Germinal center (tissue), 1 donor: ENCODE measurements at places on chromosomes 13 and 19.

- DNase-seq = no peak
Observed at GRCh38 chr19:42328854-42329253, 3.4 kb downstream of the MEGF8 start.

DNA sequence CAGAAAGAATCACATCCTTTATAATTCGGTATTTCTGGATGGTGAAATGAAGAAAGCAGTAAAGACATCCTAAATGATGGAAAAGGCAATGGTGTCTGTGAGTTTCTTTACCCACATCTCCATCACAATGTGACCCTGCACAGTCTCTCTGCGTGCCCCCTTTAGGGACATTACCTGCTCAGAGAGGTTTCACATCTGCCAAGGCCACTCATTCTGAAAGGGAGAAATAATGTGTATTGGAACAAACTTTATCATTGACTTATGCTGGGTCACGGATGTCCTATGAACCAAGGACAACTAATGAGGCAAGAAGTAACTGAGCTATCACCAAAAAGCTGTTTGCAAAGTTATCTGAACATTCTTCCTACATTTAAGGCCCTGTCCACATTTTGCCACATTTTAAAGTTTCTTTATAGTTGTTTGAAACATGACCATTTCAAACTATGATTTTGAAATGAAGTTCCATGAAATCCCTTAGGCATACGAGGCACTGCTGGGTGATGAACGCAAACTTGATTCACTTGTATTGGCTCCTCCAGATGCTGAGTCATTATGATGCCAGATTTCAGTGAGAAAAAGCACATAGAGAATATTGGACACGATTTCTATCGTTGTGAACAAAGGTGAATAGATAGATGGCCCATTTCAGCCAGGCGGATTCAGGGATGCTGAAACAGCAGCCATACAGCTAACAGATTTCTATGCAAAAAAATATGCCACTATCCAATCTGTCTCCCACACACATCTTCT is 63.5 kb upstream of the HMGB1 start:
- DNase-seq = no peak

GRCh38 chr13:72530471-72530870 is 197.0 kb downstream of the MZT1 start:
- no peak for DNase-seq

DNA sequence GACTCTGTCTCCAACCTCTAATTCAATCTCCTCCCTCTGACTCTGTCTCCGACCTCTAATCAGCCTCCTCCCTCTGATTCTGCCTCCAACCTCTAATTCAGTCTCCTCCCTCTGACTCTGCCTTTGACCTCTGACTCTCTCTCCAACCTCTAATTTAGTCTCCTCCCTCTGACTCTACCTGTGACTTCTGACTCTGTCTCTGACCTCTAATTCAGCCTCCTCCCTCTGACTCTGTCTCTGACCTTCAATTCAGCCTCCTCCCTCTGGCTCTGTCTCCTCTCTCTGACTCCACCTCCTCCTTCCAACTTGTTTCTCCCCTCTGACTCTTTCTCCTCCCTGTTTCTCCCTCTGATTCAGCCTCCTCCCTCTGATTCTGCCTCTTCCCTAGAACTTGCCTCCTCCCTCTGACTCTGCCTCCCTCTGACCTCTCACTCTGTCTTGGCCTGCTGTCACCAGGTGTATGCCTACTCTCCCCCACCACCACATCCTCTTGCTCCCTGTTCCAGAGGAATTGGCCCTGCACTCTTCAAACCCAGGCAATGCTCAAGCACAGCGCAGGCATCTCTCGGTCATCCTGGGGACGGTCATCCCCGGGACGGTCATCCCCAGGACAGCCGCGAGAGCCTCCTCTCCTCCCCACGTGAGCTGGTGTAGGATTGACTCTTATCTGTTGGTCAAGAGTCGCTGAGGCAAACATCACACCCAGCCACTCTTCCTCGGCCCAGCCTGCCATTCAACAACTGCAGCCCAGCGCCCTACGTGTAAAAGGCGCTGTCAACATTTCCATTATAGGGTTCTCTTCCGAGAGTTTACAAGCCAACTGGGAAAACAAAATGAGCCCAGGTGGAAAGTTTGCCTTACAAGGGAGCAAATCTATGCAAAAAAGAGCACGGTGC is 60.2 kb downstream of the ZIC5 start:
- no peak for DNase-seq

GRCh38 chr19:55640577-55641425 is at the start of gene ZNF580:
Gene ZNF580, plus strand, starts transcription at chr19:55641002. Its CDS starts 1,507 bp downstream, at chr19:55642509.
- peak; percentile 57 for DNase-seq

- no peak for DNase-seq
Observed at GRCh38 chr13:20801707-20802106, 27.9 kb upstream of the EEF1AKMT1 start.

- no peak for DNase-seq
Observed at GRCh38 chr19:47028195-47028601, 8.6 kb downstream of the NPAS1 start.

GRCh38 chr13:70128098-70128497 is 19.8 kb upstream of the KLHL1 start:
- DNase-seq = no peak

- DNase-seq = no peak
Observed at GRCh38 chr13:23628765-23629565, 58.8 kb downstream of the TNFRSF19 start.

- DNase-seq = no peak
Observed at GRCh38 chr13:34351134-34351533, 533.2 kb downstream of the RFC3 start.

GRCh38 chr13:74190999-74191398 is 56.8 kb upstream of the KLF12 start:
- DNase-seq = no peak

GRCh38 chr13:108212886-108213285 is 2.5 kb downstream of the LIG4 start:
- DNase-seq = peak; percentile 44

DNA sequence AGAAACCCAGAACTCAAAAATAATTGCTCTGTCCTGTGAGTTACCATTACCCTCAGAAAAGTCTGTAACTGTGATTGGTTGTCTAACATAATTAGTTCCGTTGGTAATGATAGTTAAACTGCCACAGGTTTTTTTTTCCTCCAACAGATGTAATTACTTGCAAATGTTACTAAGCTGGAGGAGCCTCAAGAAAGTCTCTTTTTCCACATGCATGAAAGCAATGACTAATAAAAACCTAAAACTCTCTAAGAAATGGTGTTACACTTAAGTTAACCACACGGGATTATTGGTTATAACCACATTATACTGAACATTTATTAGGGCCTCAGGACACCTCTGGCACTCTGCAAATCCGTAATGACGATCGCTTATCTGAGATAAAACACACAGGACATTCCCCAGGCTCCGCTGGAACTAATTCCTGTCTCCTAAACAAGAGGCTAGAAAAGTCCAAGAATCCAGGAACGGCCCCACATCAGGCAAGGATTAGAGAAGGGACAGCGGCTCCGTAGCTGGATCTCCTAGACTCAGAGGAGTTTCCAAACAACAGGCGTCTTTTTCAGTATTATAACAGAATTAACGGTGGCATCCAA is 753 bp downstream of the ZNF235 start:
- DNase-seq = peak; percentile 7

- peak; percentile 43 for DNase-seq
Observed at GRCh38 chr19:32691952-32692726, 518 bp downstream of the NUDT19 start.

- peak; percentile 25 for DNase-seq
Observed at GRCh38 chr13:29664591-29664990, 69.1 kb upstream of the SLC7A1 start.

GRCh38 chr19:7328647-7329046 is 20.1 kb upstream of the ARHGEF18 start:
- DNase-seq = peak; percentile 26

- no peak for DNase-seq
Observed at GRCh38 chr19:14197882-14198281, 8.1 kb downstream of the ADGRL1 start.

DNA sequence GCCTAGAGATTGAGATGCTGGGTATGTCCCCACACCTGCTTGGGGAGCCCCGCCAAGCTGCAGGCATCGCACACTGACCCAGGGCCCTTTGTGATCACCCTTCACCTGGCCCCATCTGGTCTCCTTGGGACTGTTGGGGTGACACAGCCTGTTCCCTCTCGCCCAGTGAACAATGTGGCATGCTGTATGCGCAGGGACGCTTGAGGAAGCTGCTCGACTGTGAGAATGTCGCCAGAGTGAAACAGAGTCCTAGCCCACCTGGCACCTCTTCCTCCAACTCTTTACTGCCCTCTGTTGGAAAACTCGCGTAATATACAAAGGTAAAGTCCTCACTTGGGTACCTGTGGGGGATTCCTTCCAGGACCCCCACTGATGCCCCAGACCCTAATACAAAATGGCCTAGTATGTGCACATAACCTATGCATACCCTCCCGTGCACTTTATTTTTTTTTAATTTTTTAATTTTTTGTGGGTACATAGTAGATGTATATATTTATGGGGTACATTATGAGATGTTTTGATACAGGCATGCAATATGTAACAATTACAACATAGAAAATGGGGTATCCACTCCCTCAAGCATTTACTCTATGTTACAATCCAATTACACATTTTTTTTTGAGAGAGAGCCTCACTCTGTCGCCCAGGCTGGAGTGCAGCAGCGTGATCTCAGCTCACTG is 9.0 kb downstream of the BLOC1S3 start:
- DNase-seq = peak; percentile 81

GRCh38 chr19:585551-586110 is 4.0 kb upstream of the HCN2 start:
- DNase-seq = no peak

GRCh38 chr13:24682353-24682752 is 2.1 kb downstream of the ATP12A start:
- no peak for DNase-seq

DNA sequence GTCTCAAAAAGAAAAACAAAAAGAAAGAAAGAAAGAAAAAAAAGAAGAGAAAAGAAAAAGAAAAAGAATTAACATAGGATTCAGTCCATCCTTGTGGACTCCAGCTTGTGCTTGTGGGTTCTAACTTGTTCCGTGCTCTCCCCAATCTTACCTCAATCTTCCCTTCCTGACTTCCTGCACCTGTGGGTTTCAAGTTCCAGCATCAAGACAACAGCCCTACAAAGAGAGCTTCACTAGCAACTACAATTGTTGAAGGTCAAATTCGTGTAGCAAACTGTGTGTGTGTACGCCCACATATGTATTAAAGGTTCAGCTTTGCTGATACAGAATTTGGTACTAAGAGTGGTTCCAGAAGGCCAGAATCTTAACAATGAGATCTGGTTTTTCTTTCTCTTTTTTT is 25.3 kb downstream of the FXYD5 start:
- DNase-seq = no peak

DNA sequence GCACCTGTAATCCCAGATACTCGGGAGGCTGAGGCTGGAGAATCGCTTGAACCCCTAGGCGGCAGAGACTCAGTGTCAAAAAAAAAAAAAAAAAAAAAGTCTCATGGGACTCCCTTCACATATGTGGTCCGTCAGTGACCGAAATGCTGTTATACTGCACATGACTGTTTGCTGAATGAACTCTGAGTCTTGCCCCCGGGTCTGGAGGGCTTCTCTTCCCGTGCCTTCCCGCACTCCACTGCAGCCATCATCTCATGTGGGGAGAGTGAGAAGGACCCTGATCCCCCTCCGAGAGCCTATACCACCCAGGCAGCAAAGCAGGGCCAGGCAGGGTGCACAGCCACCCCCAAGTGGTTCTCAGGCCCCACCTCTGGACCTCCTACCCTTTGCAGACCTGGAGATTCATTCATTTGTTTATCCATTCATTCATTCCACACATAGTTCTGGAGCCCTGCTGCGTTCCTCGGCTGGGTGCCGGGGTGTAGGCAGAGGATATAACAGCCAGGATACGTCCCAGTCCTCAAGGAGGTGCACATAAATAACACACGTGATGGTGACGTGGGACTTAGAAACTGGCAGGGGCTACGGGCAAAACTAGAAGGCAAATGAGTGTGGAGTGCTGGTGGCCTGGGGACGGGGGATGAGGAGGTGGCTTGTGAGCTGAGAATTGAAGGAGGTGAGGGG is 14.2 kb downstream of the NDUFA11 start:
- DNase-seq = no peak

DNA sequence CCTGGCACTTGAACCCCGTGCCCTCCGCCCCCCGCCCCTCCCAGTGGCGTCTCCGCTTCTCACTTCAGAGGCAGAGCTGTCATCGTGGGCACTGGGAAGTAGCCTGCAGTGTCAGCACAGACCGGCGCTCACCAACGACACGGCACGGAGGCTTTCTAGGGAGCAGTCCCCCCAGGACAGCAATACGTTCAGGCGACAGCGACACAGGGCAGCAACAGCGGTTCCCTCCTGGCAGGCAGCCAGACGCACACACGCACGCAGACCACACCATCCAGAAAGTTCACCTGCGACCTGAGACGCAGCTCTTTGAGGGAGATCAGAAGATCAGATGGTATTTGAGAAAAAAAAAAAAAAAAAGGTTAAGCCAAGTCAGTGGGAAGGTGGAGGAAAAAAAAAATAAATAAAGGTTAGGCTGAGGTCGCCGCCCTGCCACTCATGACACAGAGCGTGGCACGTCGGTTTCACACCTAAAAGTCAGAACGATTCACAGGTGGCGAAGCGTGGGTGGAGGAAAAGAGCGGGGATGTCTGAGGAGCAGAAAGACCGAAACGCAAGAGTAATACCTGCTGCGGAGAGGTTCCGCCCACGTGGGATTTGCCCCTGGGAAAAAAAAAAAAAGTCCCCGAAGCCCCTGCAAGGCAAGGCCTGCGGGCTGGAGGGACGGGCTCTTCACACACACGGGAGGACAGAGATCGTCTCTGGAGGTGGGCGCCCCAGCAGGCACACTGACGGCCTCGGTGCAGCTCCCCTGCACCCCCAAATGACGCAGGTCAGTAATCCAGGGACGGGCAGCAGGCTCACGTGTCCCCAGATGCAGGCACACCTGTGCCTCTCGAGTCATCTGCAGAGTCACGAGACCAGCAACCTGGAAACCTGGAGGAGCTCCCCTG is 94.5 kb downstream of the GNG7 start:
- peak; percentile 30 for DNase-seq

DNA sequence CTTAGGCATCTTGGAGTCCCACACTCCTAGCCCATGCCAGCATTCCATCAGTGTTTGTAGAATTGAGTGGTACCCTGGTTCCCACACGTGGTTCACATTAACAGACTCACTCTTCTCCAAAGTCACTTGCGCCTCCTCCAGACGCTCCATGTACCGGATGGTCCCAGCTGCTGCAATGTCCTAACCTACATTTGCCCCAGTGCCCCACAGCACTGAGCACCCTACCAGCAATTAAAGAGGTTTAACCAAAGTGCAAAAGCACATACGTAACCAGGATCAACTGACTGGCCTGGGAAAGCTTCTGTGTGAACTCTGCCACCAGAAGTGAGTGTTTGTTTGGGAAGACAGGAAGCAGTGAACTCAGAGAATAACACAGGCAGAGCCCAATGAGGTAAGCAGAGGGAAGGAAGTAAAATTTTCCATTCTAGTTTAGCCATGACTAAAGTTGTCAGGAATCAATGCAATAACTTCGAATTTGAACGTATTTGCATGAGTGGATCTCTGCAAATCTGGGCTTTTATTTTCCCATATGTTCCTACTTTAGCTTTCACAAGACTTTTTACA is 7.3 kb upstream of the MEDAG start:
- no peak for DNase-seq
